ENCODE measurements at places on chromosomes 1 and 21. TPM values are rescaled to one million over a fixed set of nuclear protein-coding genes. Genes with fewer than 3 reads are reported as not detected.

DNA sequence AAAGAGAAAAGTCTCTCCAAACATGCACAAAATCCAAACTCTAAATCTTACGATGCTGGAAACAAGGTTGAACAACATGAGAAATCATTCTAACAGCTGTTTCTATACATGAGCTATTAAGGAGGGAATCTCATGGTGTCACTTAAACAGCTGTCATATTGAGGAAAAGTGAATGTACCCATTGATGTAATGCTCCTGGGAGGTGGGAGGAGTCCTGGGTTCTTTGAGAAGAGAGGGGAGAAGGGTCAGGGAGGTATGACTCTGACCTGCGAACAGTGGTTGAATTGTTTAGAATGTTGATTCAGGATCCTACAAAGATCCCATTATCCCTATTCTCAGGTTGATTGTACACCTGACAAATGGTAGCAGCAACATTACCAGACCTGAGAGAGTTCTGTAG, 49.3 kb downstream of the ZC3H11B start:
- DNase-seq = no peak
- H3K4me1 ChIP-seq = no peaks in the 10 kb centered on the region
- H3K4me3 ChIP-seq = no peak overlapping the region
- no peaks in the 10 kb centered on the region for H3K27me3 ChIP-seq
- H3K36me3 ChIP-seq = no peaks in the 10 kb centered on the region
- no peak overlapping the region for H3K27ac ChIP-seq

DNA sequence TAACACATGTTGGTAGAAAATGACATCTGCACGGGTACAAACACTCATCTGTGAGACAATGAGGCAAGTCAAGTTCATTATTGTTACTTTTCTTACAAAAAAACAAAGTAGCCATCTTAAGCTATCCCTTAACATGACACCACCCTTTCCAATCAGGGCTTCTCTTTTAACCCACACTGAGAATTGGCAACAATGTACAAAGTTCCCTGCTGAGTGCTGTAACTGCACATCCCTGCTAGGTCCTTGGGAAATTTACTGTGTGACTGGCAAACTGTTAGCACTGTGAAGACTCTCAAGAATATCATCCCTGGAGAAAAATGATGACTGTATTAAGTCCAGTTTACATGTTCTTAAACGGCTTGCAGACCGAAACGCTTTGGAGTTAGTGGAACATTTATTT, 185.8 kb upstream of the PLD5 start:
- H3K36me3 ChIP-seq = no peaks in the 10 kb centered on the region
- DNase-seq = no peak
- no peak overlapping the region for H3K27ac ChIP-seq
- H3K4me3 ChIP-seq = no peak overlapping the region
- no peaks in the 10 kb centered on the region for H3K27me3 ChIP-seq
- H3K4me1 ChIP-seq = no peaks in the 10 kb centered on the region

DNA sequence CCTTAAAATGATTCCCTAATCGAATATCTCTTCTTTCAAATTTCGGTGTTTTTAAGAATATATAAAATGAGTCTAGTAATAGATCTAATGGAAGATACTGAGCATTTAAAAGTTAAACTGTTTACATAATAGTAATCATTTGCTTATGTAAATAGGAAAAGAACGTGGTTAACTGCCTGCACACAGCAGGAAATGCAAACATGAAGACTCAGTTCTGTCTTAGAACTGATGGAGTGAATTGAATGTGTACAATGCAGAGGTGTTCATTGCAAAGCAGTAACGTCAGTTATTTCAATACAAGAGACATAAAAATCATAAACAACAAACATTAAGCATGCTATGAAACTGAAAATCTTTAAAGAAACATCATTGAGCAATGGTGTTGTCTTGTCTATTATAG, 359.4 kb upstream of the ADAMTS5 start:
- H3K27me3 ChIP-seq = no peaks in the 10 kb centered on the region
- no peak overlapping the region for H3K4me3 ChIP-seq
- no peaks in the 10 kb centered on the region for H3K36me3 ChIP-seq
- H3K27ac ChIP-seq = no peak overlapping the region
- no peak for DNase-seq
- H3K4me1 ChIP-seq = no peaks in the 10 kb centered on the region

- no peak for DNase-seq
- H3K4me3 ChIP-seq = no peak overlapping the region
- no peak overlapping the region for H3K27ac ChIP-seq
- H3K36me3 ChIP-seq = no peaks in the 10 kb centered on the region
- peaks cover 6% of the 10 kb centered on the region for H3K27me3 ChIP-seq
Measured at GRCh38 chr1:30665216-30666010, 58.0 kb downstream of the MATN1 start.

DNA sequence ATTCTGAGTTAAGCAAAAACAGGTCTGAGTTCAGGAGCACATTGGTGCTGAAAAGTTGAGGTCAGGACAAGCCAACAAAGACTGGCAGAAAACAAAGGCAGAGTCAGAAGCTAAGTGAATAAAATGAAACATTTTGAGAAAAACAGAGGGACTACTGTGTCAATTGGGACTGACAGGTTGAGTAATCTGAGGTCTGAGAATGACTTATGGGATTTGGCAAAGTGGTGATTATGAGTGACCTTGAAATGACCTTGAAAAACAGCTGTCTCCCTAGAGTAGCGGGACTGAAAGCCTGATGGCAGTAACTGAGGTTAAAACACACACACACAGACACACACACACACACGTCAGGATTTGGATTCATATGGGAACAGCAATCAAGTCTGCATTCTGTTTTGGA, 8.8 kb upstream of the COG2 start:
- H3K27ac ChIP-seq = no peak overlapping the region
- H3K27me3 ChIP-seq = peaks cover 17% of the 10 kb centered on the region
- DNase-seq = no peak
- no peak overlapping the region for H3K4me3 ChIP-seq
- H3K4me1 ChIP-seq = no peaks in the 10 kb centered on the region
- H3K36me3 ChIP-seq = no peaks in the 10 kb centered on the region

GRCh38 chr21:31928656-31929055, 55.8 kb downstream of the HUNK start:
- no peak for DNase-seq
- no peaks in the 10 kb centered on the region for H3K36me3 ChIP-seq
- H3K27me3 ChIP-seq = no peaks in the 10 kb centered on the region

GRCh38 chr1:167212025-167212424, 8.7 kb upstream of the POU2F1 start:
- H3K27me3 ChIP-seq = no peaks in the 10 kb centered on the region
- no peaks in the 10 kb centered on the region for H3K4me1 ChIP-seq
- no peak overlapping the region for H3K27ac ChIP-seq
- no peak overlapping the region for H3K4me3 ChIP-seq
- DNase-seq = no peak
- H3K36me3 ChIP-seq = no peaks in the 10 kb centered on the region

CD52 gene
- not detected for total RNA-seq

DNA sequence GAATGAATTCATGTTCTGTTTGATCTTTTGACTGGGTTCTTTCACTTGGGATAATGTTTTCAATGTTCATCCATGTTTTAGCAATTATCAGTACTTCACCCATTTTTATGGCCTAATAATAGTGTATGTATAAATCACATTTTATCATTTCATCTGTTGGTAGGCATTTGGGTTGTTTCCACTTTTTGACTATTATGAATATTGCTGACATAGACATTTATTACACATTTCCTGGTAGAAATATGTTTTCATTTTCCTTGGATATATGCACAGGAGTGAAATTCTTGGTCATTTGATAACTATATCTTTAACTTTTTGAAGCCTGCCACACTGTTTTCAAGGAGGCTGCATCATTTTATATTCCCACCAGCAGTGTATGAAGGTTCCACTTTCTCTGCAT, 79.8 kb downstream of the AXDND1 start:
- no peak overlapping the region for H3K27ac ChIP-seq
- no peaks in the 10 kb centered on the region for H3K36me3 ChIP-seq
- H3K27me3 ChIP-seq = no peaks in the 10 kb centered on the region

RNU1-3 gene
- total RNA-seq = 1,356 TPM

MIXL1 gene
- total RNA-seq = 0.16 TPM

- H3K4me3 ChIP-seq = no peak overlapping the region
- no peak overlapping the region for H3K27ac ChIP-seq
- H3K27me3 ChIP-seq = no peaks in the 10 kb centered on the region
Measured at GRCh38 chr1:180080439-180080838, 74.2 kb upstream of the QSOX1 start.

All from astrocyte (in vitro differentiated cells and primary cell).